MG63 (cell line): ENCODE measurements at places on chromosomes 3 and 15. TPM values are rescaled to one million over a fixed set of nuclear protein-coding genes. Genes with fewer than 3 reads are reported as not detected.

MAN2A2 gene
- 9.5 and 45.8 TPM in 2 replicates for total RNA-seq

DNA sequence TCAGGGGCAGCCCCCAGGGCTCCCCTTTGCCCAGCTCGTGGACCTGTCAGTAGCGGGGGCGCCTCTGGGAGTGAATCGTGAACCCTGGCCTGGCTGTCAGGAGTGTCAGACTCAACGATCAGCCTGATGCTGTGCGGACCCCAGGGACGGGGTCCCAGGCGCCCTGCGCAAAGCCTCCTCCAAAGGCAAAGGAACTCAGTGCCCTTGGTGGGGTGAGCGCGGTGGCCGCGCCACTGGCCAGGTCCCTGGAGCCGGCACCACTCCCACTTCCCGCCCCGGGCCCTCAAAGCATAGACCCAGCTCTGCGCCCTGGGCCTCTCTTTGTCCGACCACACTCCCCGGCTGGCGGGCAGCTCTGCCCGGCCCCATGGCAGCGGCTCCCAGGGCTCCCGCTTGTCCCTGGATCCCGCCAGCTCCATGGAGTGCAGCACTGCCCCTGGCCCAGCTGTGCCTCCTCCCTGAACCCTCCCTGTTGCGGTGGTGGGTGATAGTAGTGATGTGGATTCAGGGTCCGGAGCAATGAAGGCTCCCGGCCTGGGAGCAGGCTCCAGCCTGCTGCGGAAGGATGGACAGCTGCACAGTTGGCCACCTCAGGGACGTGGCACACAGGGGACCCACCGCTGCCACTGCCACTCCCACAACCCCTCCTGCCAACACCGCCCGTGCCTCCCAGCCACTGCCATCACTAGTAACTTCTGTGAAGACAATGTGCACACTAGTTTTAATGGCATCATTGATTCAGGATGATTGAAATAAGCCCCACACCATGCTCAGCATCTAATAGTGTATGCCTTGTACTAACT, 263.8 kb downstream of the ZBBX start:
- DNase-seq: no peak

DNA sequence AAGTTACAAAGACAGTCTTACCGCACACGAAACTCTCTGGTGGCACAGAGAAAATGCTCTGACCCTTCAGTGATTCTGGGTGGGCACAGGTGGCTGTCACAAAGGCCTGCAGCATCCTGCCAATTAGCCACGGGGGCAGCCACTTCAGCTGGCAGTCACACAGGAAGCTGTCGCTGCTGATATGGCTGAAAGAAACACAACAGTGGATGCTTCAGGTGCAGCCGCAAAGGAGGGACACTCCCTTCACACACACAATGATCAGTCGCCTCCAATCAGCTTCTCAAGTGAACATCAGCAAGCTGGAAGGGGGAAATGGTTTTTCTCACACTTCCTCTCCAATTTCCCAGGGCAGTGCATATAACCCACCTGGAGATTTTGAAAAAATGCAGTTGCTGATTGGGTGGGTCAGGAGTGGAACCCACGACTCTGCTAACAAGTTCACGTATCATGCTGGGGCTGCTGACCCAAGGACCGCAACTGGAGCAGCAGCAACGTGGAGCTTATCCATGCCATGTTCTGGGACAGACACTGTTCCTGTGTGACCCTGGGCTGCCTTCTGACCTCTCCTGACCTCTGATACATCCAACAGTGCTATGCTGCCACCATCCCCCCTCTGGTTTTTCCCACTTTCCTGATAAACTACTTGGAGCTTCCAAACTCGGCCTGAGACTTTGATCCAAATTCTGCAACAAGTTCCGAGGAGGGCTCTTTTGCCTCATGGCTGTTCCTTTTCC, 106.6 kb downstream of the LRIG1 start:
- DNase-seq: no peak

MAGI1 gene
- 3.4 and 3.7 TPM in 2 replicates for total RNA-seq

TIMP4 gene
- total RNA-seq: 0.10 TPM in 1 of 2 replicates, not detected in the other

GRCh38 chr3:120489421-120489820, 38.6 kb upstream of the FSTL1 start:
- no peak for DNase-seq

LYZL4 gene
- total RNA-seq: not detected in 2 replicates

- no peak for DNase-seq
Observed at GRCh38 chr3:64685331-64685799, 2.4 kb downstream of the ADAMTS9 start.

CCDC54 gene
- total RNA-seq: not detected in 2 replicates

GRCh38 chr3:128554465-128555097, 61.6 kb upstream of the GATA2 start:
- no peak for DNase-seq

TGM5 gene
- 0.07 TPM in 1 of 2 replicates, not detected in the other for total RNA-seq
